ENCODE measurements at places on chromosomes 6 and 20.

- no peak for DNase-seq
Measured at GRCh38 chr6:167291623-167292300, 647 bp downstream of the UNC93A start.

DNA sequence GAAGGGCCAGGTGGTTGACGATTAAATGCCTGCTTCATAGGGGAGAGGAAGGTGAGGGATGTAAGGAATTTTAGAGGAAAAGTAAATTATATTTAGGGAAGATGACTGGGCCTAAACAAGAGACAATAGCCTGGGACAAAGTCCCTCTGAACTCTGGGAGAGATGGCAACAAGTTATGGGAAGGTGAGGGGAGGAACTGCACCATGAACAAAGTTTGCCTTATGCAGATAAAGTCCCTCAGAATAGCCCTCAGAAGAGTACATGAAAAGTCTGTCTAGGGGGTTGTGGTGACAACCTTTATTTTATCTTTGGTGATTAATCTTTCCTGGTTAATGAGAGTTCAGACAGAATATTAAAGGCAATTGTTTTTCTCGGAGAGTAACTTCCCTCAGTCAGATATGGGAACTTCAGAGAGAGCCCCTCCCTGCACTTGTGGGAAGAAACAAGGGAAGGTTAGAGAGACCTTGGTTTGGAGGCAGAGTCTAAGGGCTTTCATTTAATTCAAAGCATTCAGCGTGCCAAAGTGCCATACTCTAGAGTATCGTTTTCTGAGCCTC, 27.1 kb upstream of the FAM217A start:
- no peak for DNase-seq

GRCh38 chr6:97059473-97059872, 134.9 kb downstream of the KLHL32 start:
- no peak for DNase-seq

- DNase-seq, result no peak
Measured at GRCh38 chr6:129955584-129955983, 62.8 kb upstream of the L3MBTL3 start.

DNA sequence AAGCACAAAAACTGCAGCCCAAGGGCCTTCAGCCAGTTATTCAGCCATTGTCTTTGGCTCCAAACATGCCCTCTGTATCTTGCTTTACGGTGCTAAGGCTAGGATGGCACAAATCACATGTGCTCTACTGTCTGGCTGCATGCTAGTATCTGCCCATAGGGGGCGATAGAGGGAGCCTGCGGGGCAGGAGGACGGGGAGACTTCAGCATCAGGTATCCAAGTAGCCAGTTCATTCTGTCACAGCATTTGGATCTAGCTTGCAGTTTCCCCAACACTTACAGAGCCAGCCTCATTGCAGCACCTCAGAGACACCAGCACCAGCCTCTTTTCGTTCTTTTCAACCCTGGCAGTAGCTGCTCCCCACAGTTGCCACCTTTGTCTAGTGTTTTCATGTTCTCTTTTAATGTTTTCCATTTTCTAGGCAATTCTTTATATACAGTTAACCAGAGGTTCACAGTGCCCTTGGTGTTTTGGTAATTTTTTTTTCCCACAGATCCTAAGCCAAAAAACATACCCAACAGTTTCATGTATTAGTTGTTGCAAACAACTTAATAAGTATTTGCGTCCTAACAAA, 705.9 kb downstream of the PTPRT start:
- no peak for DNase-seq

GRCh38 chr6:31870385-31870921, 7.8 kb upstream of the NEU1 start:
- no peak for DNase-seq

All from right forelimb (tissue), 1 donor.